ENCODE measurements at places on chromosomes 11 and 22. TPM values are rescaled to one million over a fixed set of nuclear protein-coding genes. Genes with fewer than 3 reads are reported as not detected.

TNNT3 gene
- total RNA-seq: 9.0 TPM

DNAJB7 gene
- not detected for total RNA-seq

RIBC2 gene
- not detected for total RNA-seq

OR51B2 gene
- not detected for total RNA-seq

MAML2 gene
- 8.4 TPM for total RNA-seq

DNA sequence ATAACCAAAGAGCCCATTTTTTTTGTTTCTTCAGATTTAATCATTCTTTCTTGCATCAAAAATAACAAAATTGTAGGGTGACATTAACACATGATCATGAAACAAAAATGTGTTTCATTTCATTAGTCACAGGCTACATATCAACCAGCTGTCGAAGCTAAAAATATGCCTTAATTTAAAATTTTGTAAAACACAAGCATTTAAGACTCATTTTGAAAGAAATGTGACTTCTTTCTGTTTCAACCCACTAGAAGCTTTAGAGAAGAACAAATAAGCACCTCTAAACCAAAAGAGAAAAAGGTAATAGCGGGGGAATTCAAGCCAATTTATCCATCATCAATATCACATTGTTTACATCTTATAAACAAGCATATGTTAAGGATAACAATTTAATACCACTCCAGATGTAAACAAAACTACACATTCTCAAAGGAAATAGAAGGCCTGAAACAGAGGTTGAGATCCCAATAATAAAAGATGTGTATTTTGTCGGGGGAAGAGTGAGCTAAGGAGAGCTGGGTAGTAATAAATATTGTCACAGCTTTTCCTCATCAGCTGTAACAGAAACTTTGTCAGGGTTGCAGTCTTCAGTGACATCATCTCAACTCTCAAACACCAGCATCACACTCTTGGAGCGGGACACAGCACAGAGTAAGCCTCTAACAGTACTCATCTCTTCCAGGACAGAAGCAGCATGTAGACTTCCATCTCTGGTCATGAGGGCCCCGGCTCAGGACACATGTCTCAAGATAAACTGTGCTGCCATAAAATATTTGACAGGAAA is 42.0 kb downstream of the ALG9 start:
- DNase-seq: no peak

- no peak for DNase-seq
Measured at GRCh38 chr22:21009638-21010425, 5.1 kb upstream of the P2RX6 start.

- no peak for DNase-seq
Measured at GRCh38 chr11:131441051-131441810, 70.8 kb downstream of the NTM start.

DNA sequence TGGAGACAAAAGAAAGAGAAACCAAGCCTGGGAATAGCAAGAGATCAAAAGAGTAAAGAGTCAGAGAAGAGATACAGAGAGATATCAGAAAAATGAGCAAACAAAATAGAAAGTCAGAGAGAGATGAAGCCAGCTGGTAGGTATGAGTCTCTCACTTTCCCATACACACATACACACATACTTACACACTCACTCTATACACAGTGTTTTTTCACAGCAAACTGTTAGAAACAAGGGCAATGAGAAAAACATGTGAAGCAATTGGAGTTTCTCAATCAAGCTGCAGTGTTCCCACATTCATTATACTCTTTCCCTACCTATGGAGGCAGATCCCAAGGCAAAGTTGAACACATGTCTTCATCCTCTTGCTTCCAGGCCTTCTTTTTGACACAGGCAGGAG is 2.6 kb upstream of the NLRP10 start:
- DNase-seq: no peak

- DNase-seq: no peak
Measured at GRCh38 chr11:75757651-75758050, 10.9 kb upstream of the DGAT2 start.

DNA sequence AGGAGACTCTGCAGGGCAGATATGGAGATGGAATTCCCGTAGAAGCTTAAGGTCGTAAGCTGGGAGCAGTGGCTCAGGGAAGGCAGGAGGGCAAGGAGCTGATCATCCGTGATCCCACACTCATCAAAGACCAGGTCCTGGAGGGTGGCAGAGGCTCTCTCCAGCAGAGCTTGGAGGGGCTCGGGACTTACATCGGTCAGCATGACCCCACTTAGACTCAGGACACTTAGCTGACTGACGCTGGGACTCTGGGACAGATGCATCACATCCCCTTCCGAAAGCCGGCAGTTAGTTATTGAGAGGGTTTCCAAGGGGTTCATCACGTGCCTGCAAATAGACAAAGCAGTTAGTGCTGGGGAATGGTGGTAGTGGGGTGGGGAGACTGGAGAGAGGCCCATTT is 10.7 kb downstream of the PRAME start:
- DNase-seq: no peak

DNA sequence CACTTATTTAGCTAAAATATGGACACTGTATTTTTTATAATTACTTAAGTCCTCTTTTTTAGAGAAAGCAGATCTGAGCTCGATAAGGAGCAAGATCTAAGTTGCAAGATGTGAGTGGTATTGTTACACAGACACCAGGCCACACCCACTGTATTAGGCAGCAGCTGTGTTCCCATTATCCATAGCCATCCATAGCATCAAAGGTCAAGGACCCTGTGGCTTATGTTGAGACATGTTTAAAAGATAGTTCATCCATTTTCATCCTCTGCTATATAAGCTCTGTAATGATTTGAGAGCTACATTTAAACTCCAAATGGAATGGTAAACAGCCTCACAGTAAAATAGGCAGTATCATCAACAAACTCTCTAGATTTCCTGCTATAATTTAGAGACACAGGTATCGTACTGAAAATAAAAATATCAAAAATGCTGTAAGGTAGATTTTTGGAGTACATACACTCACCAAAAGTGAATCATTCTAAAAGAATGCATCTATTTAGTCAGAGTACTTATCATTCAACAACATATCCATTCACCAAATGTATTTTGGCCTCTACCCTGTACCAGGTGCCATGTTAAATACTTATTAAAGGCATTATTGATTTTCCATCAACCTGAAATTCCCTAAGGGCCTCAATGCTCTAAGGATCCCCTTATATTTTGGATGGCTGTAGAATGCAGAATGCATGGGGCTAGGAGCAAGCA is 574.0 kb downstream of the LRRC4C start:
- no peak for DNase-seq

GRCh38 chr11:63909591-63910506 is 7.1 kb downstream of the RCOR2 start:
- DNase-seq: no peak

- DNase-seq: no peak
Measured at GRCh38 chr11:69750108-69750850, 24.9 kb downstream of the FGF4 start.

DNA sequence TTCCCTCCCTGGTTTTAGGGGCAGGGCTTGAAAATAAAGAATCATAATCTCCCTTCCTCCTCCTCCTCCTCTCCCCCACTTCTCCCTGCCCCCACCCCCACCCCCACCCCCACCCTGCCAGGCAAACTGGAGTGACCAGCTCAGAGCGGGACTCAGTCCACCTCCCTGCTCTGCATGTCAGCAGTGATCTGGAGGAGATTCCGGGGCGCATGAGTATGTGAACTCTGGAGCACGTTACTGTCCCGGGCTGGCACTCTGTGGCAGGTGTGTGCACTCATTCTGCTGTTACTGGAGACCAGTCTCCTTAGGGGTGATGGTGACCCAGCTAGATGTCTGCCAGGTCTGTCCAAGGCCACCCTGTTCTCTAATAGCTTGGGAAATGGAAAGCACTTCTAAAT is 33.9 kb downstream of the MARK2 start:
- DNase-seq: no peak

DNA sequence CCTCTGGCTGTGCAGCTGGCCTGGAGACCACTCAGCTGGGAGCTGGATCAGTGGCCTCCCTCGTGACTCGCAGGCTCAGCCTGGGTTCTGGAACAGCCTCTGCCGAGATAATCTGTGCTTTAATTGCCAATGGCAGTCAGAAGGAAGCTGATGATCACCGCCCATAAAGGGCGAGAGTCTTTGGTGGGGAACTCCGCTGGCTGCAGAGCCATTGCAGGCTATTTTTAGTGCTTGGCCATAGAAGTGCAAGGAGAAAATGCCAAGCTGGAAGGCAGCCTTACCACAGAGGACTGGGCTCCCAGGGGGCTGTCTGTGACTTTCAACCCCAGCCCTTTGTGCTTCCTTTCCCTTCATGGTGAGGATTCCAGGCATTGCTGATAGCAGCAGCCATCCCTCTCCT is 62.2 kb upstream of the TENM4 start:
- DNase-seq: peak; percentile 78

GRCh38 chr11:2208691-2209369 is 37.2 kb upstream of the TH start:
- peak; percentile 46 for DNase-seq

- DNase-seq: peak; percentile 88
Measured at GRCh38 chr11:64152841-64153691, 12.8 kb downstream of the MACROD1 start.

DNA sequence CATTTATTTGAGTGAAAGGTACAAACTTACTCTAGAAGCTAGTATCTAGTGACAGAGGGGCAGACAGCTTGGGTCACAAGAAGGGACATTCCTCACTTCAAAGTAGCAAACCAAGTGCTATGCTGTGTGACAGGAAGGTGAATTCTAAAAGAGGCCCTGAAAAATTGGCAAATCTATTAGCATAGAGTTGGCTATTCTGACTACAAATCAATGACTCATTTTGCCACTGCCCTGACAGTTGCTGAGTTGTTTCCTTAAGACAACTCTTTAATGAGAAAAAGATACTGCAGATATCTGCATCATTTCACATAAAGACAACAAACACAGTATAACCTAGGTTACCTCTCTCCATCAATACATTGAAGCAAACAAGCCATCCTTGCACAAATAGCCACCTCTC is 524.0 kb upstream of the LRRC4C start:
- no peak for DNase-seq

Measured in right cardiac atrium (tissue), 5 donors.